HT1080 (cell line): ENCODE measurements at places on chromosomes 3 and 15.

- DNase-seq, result no peak
Observed at GRCh38 chr3:30073040-30073439, 533.4 kb upstream of the TGFBR2 start.

DNA sequence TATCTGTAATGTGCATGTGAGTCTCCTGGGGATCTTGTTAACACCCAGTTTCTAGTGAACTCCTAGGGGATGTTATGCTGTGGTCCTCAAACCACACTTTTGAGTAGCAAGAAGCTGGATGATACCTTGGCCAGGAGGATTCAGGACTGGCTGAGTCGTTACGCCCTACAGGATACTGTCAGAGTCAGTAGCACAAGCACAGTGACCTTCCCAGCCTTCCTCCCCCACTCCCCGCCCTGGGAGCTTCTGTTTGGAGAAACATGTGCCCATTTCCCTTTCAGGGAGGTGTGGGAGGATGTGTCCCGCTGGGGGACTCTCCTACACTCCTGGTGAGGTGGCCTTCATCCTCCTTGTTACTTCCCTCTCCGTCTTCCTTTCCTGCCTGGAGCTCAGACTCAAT, 76.4 kb upstream of the TRPM1 start:
- DNase-seq, result peak; percentile 36

DNA sequence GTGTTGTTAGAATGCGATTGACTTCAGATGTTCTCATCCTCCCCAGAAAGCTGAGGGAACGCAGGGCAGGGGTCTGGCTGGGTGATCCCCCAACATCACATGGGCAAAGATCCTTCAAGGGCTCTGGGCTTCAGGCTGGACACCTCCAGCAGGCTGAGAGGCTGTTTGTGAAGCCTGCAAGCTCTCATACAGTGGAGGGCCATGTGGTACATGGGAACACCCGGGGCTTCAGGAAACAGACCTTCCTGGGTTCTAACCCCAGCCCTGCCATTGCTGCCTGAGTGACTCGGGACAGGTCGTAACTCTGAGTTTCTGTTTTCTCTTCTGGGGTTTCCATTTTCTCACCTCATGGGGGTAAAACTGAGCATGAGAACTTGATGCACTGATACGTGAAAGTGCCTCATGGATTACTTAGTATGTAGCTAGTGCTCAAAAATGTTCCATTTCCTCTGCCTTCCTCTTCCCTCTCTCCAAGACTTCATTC, 81.2 kb downstream of the TLE3 start:
- no peak for DNase-seq

DNA sequence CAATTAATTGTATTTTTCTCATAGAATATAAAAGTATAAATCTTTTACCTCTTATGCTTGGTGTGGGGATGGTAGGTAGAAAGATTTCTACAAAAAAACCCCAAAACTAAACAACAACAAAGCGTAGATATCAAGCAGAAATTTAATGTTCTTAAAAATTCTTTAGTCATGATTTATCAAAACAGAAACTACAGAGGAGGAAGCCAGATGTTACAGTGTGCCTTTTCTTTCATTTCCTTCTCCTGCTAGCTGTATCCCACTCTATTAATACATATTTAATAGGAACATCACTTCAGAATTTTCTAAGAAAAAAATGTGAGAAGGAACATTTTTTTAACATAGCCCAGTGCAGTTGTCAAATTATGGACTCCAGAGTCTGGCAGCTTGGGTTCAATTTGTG, 420.6 kb downstream of the TUSC7 start:
- DNase-seq, result no peak

- DNase-seq, result peak; percentile 53
Observed at GRCh38 chr3:111998636-111999483, at the start of gene TAGLN3. Gene TAGLN3 (plus strand): TSS chr3:111998922. CDS start chr3:111999423, 501 bp downstream.

DNA sequence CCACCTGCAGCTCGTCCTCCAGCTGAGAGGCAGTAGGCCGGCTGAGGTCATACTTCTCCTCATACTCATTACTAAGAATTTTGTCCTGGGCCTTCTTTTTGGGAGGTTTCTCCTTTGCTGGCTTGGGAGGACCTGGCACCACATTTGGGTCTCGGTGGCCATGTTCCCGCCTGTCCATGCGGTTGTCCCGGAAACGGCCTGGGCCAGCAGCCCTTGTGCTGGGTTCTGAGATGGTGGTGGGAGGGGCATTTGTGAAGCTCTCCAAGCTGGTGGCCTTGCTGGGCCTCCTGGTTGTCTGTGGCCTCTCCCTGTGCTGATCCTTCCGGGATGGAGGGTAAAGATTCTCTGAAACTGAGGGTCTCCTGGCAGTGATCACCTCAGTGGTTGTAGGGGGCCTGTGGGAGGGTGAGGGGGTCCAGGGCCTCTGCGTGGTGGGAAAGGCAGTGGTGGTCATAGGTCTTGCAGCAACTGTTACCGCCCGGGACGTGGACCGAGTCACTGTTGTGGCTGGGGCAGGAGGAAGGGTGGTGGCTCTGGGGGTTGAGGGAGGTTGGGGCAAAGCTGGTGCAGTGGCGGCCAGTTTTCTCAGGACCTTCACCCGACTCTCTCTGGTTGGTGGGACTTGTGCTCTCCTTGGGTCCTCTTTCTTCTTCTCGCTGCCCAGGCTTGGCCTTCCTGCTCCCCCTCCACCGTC, 2.5 kb downstream of the CCDC80 start:
- no peak for DNase-seq

GRCh38 chr15:46934851-46935250, 782.5 kb upstream of the SEMA6D start:
- no peak for DNase-seq

- DNase-seq, result no peak
Observed at GRCh38 chr15:59407946-59408345, 30.0 kb upstream of the FAM81A start.

GRCh38 chr3:64484289-64484992, 203.4 kb downstream of the ADAMTS9 start:
- DNase-seq, result peak; percentile 74

DNA sequence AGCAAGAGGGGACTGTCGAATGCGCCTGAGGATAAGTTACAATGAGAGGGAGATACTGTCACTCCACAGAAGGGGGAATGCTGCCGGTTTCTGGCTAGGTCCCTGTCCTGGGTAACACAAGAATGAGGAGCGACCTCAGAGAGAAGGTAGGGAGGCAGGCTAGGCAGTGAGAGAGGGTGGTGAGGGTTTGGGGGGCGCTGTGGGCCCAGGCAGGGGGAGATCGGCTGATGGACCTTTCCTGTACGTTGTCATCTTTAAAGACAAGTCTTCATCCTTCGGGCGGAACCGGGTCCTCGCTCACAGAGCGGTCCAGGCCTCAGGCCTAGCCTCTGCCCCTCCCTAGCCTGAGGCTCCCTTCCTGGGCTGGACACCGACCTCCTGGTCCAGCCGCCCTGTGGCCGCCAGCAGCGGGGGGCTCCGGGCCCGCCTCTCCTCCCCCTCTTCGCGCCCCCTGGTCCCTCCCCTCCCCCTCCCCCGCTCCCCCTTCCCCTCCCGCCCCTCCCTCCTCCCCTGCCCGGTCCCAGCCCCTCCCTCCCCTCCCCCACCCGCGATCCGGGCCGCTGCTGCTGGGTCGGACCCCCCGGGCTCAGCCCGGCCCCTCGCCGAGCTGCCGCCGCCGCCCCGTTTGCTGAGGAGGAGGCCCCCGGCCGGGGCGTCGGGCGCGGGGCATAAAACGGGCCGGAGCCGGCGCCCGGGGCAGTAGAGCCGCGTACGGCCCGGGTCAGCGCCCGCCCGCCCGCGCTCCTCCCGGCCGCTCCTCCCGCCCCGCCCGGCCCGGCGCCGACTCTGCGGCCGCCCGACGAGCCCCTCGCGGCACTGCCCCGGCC, at the start of gene CHRD:
CHRD (plus strand) TSS at position 697 of the 827 bp plus-strand sequence. CDS start 265 bp downstream, outside the sequence.
- no peak for DNase-seq

DNA sequence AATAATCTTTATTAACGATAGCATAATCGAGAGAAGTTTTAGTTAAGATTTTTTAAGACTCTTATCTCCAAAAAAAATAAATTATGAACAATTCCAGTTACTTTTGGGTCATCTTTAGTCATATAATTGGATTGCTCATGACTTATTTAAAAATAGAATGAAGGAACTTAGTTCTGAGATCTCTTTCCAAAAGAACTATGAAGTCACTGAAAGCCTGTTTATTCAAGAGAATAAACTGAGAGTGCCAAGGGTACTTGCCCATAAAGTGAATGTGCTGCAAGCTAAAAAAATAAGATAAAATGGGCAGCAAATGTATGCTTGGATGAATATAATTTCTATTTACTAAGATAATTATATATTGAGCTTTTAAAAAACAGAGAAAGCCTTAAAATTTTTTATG, 176.5 kb upstream of the PLSCR5 start:
- no peak for DNase-seq

GRCh38 chr3:21705769-21706168, 45.2 kb downstream of the ZNF385D start:
- peak; percentile 96 for DNase-seq

DNA sequence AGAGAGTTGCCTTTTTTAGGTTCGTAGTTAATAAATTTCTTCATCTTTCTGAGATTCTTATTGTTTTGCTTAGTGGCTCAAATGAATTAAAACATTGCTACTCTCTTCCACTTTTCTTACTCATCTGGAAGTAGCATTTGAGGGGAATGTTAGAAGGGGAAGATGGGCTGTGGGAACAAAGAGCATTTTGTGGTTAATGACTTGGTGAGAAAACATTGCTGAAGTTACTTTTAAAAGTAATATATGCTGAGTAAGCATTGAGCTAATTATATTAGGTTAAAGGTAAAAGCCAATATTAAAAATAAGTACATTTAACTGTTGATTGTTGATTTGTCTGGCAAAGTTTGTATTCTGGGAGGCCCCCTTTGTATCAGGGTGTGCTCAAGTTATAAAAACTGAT, 5.7 kb downstream of the MORF4L1 start:
- DNase-seq, result peak; percentile 37

DNA sequence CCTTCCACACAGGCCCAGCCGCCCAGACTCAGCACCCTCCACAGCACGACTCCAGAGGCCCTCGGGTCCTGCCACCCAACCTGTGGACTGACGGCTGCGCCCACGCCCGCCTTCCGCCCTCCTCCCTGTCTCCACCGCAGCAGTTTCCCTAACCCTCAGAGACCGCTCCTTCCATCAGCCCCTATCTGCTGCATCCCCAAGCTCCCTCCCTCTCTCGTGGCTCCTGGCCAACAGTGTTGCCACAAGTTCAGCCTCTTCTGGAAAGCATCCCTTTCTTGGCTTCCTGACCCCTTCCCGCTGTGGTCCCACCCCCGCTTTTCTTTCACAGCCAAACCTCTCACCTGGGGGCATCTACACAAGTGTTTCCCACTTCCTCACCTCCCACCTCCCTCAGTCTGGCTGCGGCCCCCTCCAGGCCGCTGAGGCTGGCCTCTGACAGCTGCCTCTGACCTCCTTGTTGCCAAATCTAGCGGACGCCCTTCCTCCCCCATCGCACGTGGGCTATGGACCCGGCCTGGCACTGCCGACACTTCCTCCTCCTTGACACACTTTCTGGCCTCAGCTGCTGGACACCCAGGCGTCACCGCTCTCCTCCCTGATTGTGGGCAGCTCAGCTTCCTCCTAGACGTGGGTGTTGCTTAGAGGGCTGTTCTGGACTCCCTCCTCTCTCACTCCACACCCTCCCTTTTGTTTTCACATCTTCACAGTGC, 168.8 kb upstream of the TLE3 start:
- DNase-seq, result no peak

DNA sequence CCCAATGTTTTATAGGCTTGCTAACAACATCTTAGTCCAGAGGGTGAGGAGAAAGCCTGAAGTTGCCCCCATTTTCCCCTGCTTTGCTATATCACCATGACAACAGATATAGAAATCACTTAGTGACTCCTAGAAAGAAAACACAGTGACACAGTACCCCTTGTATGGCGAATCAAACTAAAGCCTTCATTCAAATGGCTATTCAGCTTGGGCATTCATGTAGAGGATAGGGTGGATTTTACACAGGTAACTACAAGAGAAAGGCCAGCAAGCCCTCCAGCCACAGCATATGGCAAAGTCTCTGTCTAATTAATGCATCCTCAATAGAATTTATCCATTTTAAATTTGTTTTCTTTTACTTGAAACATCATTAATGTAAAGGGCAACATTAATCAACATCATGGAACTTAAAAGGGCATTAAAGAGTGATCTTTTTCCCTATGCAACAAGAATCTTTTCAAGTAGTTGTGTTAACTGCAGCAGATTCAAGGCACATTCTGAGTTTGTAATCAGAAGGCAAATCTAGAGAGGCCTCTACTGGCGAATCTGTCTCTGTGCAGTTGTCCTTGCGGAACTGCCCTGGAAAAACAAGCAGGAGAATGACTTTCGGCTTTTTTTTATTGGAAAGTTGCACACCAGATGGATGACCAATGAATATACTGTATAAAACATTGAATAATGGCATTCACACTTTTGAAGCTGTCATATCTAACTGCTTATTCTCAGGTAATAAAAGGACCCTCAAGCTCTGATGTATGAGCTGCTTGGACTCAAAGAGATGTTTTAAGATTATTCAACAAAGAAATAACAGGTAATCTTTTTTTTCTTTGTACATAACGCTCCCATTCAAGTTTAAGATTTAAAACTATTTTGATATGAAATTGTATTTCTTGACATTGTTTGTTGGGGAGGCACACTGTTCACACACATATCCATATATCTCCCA, 621.7 kb upstream of the AGTR1 start:
- DNase-seq, result peak; percentile 54

GRCh38 chr3:86104154-86104553, 886.8 kb downstream of the VGLL3 start:
- no peak for DNase-seq

GRCh38 chr3:5022966-5023776, 43.9 kb downstream of the BHLHE40 start:
- peak; percentile 99 for DNase-seq

DNA sequence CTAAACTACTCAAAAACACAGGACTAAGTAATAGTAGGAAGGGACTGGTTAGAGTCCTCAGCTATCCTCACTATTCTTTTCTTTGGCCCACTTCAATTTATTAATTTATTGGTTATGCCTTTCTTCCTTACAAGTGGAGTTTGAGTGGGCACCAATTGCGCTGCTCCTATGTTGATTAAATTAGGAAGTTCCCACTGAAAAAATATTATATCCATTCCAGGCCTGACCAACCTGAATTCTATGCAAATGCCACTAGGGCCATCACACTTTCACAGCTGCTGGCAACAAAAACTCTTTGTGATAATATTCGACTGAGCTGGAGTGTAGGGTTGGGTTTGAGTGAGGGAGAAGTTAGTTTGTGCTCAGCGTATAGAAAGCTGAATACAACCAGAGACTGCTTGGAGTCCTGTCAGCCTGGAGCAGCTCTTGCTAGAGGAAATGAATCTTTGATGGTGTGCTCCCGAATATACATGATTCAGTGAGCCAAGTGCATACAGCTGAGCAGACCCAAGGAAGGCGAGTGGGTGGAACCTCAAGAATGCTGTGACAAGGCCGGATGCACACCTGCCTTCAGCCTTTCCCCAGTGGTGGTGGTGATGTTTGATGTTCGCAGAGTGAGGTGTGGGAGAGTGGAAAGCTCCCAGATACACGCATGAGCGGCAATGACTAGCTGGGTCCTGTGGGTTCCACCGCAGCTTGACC, 1.5 kb downstream of the ARHGEF3 start:
- DNase-seq, result peak; percentile 28
